ENCODE measurements at places on chromosomes 6 and 20. TPM values are rescaled to one million over a fixed set of nuclear protein-coding genes. Genes with fewer than 3 reads are reported as not detected.

The CRISP2 gene
- not detected for total RNA-seq

DNA sequence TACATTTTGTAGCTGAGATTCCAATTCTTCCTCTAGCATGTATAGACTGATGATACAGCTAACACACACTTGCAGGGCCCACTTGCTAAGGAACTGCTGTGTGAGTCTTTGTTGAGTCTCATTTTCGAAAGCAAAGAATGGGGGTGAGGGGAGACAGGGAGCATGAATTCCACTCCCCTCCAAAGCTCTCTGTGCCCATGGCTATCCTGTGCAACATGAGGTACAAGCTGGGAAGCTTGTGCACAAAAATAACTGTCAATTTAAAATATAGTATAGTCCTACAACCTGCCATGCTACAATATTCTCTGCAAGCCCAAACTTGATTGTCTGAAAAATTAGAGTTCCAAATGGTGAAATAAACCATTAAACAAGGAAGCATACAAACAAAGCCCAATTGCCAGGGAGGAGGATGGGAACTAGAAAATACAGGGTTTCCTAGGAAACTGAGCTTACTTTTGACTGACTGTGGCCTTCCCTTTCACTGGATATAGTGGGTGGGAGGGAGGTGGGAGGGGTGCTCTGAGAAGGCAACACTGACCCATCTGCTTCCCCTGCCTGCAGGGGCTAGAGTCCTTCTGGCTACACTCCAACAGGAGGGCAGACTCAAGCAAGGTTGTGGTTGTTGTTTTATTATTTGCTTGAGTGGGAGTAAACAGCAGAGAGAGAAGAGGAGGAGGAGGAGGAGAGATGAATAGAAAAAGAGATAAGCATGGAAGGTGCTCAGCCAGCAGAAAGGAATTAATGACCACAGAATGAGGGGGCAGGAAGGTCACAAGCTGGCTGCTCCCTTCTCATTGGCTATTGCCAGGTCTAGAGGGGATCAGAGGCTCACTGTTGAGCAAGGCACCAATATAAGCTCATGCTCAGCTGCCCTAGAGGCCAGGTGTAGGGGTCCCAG, 84.6 kb downstream of the FYN start:
- no peak for DNase-seq

DNA sequence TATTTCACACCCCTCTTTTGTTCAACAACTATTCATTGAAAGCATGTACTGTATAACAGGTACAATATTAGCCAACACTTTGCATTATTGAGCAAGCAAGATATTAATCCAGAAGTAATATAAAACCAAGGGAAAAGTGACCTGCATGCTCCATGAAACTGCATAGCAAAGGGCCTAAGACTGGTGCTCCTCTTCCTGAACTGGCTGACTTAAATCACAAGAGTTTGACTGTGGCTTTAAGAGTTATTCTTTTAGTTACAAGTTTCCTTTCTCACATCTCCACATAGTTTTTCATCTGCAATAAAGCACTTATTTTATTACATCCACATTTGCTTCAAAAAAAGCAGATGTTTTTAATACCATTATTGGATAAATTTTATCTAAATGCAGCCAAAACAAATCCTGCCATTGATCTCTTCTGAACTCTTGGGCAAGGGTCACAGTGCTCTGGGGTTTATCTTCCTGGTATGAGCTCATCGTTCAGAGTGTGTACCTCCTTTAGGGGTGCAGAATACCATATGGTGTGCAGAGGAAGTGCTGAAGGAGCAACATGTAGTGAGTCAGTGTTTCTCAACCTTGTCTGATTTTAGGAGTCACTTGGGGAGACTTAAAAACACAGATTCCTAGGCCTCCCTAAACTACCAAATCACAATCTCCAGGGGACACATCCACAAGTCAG, 1225.9 kb upstream of the MAP3K7 start:
- DNase-seq, result no peak

DNA sequence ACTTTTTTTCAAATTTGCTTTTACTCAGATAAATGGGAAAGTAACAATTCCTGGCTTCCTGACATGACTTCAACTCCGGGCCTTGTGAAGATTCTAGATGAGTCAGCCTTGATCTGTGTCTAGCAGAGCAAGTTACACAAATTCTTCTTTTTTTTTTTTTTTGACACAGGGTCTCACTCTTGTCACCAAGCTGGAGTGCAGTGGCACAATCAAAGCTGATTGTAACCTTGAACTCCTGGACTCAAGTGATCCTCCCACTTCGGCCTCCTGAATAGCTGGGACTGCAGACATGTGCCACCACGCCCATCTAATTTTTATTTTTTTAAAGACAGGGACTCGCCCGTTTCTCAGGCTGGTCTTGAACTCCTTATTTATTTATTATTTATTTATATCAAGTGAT, 7.3 kb upstream of the ARHGAP18 start:
- no peak for DNase-seq

GRCh38 chr20:63178889-63179686, 36.8 kb downstream of the YTHDF1 start:
- no peak for DNase-seq

All from heart left ventricle (tissue), 16 donors.